ENCODE measurements at places on chromosomes 6 and 20.

GRCh38 chr20:50379049-50379990, 130.9 kb upstream of the PTPN1 start:
- DNase-seq = no peak

GRCh38 chr20:5643936-5644335, 106.3 kb upstream of the SHLD1 start:
- DNase-seq = no peak

DNA sequence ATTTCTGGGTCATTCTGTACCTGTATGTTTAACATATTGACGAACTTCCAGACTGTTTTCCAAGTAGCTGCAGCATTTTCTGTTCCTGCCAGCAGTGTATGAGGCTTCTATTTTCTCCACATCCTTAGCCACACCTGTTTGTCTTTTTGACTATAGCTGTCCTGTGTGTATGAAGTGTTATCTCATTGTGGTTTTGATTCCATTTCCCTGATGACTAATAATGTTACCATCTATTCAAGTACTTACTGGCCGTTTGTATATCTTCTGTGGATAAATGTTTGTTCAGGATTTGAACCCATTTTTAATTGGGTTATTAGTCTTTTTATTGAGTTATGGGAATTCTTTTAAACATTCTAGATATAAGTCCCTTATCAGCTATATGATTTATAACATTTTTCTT, 95.2 kb downstream of the JAG1 start:
- no peak for DNase-seq

- no peak for DNase-seq
Observed at GRCh38 chr6:135583256-135583761, 85.8 kb upstream of the AHI1 start.

DNA sequence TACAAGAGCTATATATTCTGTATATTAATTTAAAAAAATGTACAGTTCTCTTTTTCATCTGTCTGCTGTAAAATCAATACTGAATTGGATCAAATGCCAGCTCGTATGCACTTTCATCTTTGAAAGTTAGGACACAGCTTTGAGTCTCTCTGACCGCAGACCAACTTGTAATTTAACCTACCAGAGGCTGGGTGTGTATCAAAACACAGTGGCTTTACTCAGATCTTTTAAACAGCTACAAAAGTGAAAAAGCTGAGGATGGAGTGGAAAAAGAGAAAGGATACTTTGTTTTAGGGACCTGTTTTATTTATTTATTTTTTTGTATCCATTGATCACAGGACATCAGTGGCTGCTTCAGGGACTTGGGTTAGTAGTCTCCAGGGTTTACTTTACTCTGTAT, 44.1 kb downstream of the KIAA0408 start:
- no peak for DNase-seq

- DNase-seq = no peak
Observed at GRCh38 chr6:169800668-169801395, 49.4 kb downstream of the ERMARD start.

DNA sequence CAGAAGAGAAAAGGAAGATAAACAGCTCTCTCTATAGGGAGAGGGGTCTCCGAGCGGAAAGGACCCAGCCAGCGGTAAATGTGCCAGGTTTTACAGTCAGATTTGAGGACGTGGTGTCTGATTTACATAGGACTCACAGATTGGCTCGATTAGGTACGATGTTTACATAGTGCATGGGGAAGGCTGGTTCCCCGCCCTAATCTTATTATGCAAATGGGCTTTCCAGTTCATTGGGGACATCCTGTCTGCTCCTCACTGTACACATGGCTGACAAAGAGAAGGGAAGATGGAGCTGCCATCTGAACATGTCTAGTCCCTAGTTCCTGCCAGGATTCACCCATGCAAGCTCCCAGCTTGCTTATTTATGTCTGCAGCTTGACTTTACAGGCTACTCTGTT, 119.9 kb downstream of the RNF144B start:
- no peak for DNase-seq

DNA sequence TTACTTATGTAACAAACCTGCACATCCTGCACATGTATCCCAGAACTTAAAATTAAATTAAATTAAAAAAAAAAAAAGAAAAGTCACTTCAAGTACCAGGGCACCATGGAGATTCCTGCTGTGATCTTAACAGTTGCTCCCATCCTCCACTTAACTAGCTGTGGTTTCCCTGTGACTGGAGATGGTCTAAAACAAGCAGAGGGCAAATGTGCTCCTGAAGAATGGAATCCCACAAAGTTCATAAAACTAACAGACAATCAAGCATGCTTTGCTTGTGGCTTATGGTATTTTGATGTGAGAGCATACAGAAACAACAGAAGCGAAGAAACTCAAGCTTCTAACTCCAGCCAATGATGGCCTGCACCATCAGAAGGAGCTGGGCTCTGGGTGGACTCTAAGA, 153.6 kb upstream of the KCNK16 start:
- DNase-seq = no peak

DNA sequence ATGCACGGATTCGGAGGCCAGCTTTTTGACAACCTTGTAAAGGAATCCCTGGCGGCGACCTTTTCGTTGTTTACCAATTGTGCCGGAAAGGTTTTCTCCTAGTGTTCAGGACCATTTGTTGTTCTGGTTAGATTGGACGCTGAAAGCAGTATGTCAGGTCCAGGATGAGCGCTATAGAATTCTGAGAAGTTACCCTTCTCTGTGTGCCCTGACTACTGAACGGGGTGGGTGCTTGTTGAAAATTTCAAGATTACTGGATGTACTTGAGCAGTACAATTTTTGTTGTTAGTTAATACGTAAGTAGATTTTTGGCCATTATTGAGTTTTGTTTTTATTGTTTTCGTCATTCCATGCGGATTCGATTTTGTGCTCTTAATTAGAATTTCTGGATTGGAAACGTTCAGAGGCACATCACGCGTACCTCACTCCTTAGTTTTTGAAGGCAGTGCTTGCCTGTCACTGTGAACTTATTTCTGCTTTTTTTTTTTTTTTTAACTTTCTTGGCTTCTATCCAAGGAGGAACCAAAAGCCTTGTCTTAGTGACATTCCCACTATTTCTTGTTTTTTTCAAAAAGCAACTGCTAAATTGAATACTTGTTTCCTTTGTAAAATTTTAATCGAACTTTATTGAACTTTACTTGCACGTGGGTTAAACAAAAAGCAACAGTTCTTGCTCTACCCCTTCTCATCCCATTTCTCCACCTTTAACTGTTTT, 898 bp downstream of the XRN2 start:
- no peak for DNase-seq

GRCh38 chr6:30443657-30444450, 45.5 kb upstream of the HLA-E start:
- no peak for DNase-seq

GRCh38 chr6:9520417-9521151, 894.3 kb downstream of the TFAP2A start:
- DNase-seq = no peak

All from NCI-H2107 (cell line).